ENCODE measurements at places on chromosomes 16 and 17. TPM values are rescaled to one million over a fixed set of nuclear protein-coding genes. Genes with fewer than 3 reads are reported as not detected.

The KRT25 gene
- total RNA-seq: 0.22 TPM

The WFIKKN2 gene
- 8.5 TPM for total RNA-seq

The ZNF423 gene
- total RNA-seq: 35.2 TPM

The NPIPB9 gene
- total RNA-seq: 3.5 TPM

The ALDH3A1 gene
- total RNA-seq: 7.1 TPM

The KRTAP9-4 gene
- total RNA-seq: not detected

The DRC3 gene
- total RNA-seq: 13.9 TPM

The HOXB2 gene
- not detected for total RNA-seq

The HAPSTR1 gene
- 111 TPM for total RNA-seq

The SLC5A11 gene
- total RNA-seq: not detected

The CA7 gene
- not detected for total RNA-seq

The PRMT7 gene
- total RNA-seq: 91.5 TPM

The CTDNEP1 gene
- 74.5 TPM for total RNA-seq

The GINS3 gene
- total RNA-seq: 7.5 TPM

The SCN4A gene
- 3.0 TPM for total RNA-seq
